GM12878 (cell line): ENCODE measurements at places on chromosomes 5 and 9. TPM values are rescaled to one million over a fixed set of nuclear protein-coding genes. Genes with fewer than 3 reads are reported as not detected.
A peak's percentile ranks its signal among the peaks of the same experiment; 100 is the strongest.

- DNase-seq = peak; percentile 71
- H3K27me3 ChIP-seq = no peaks in the 10 kb centered on the region
- peak overlapping the region; percentile 96 for H3K27ac ChIP-seq
Measured at GRCh38 chr5:172178991-172179989, 8.7 kb downstream of the STK10 start.

- H3K27ac ChIP-seq = no peak overlapping the region
- H3K27me3 ChIP-seq = no peaks in the 10 kb centered on the region
- peaks cover 12% of the 10 kb centered on the region for H3K4me1 ChIP-seq
- H3K36me3 ChIP-seq = no peaks in the 10 kb centered on the region
- H3K4me3 ChIP-seq = no peak overlapping the region
Measured at GRCh38 chr5:95846554-95847260, 24.2 kb upstream of the GLRX start.

- no peaks in the 10 kb centered on the region for H3K4me1 ChIP-seq
- no peaks in the 10 kb centered on the region for H3K27me3 ChIP-seq
- no peak overlapping the region for H3K27ac ChIP-seq
Measured at GRCh38 chr5:27158171-27158570, 119.8 kb upstream of the CDH9 start.

DNA sequence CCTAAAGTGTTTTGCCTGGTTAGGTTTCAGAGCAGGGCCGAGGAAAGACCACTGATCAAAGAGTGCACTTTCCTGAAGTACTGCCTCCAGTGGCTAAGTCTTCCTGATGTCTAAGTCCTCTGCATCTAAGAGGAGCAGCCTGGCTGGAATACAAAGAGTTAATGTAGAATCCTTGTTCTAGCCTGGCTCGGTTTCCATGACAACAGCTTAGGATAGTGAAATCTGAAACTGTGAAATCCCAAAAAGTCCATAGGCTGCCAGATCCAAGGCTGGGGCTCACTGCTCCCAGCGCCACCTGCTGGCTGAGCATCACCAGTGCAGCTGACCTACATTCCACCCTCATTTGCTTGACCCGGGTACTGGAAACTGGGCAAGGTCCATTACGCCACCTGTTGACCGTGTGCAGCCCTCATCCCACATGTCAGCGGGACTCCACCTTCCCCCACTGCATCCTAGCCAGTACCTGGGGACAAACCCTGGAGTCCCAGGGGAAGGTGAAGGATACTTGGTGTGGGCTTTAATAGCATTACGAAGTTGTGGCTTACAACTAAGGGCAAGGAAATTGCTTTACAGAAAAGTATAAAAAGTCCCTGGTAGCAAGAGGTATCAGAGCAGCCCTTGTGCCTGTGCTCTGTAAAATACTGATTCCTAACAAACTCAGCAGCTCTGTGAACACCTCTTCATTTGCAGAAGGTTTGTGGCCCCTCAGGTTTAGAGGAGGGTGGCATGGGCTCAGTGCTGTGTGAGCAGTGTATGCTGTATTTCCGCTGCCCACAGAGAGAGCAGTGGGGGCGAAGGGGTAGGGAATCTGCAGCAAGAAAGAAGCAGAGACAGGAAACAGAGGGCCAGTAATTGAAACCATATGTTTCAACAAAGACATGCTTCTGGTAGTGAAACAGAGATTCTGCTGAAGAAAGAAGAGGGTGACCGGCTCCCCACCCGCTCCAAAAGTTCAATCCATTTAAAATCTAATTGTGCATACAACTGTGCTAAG is 36.0 kb downstream of the PCDHGC5 start:
- H3K4me1 ChIP-seq = peaks cover 26% of the 10 kb centered on the region
- no peak for DNase-seq
- peak overlapping the region; percentile 9; the same call in 1 of the 2 replicates for H3K27ac ChIP-seq

DNA sequence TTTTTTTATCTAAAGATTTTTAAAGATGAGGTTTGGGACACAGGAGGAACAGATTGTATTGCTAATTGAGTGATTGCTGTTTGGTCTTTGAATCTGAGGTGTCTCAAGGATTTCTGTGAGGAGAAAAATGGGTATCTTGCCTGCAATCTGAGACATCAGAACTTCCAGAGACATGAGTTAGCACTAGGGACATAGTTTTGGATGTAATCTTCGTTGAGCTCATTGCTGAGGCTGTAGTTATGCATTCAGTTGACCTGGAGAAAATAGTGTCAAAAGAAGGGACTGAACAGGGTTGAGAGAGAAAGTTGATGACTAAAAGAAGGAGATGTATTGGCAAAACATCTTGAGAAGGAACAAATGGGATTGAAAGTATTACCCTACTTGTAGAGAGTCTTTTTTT is 24.6 kb downstream of the C9orf85 start:
- no peak overlapping the region for H3K4me3 ChIP-seq
- DNase-seq = no peak
- no peaks in the 10 kb centered on the region for H3K4me1 ChIP-seq
- no peak overlapping the region for H3K27ac ChIP-seq
- H3K27me3 ChIP-seq = no peaks in the 10 kb centered on the region
- H3K36me3 ChIP-seq = no peaks in the 10 kb centered on the region

- H3K36me3 ChIP-seq = no peaks in the 10 kb centered on the region
- no peaks in the 10 kb centered on the region for H3K4me1 ChIP-seq
- H3K4me3 ChIP-seq = no peak overlapping the region
- no peak for DNase-seq
- H3K27ac ChIP-seq = no peak overlapping the region
- no peaks in the 10 kb centered on the region for H3K27me3 ChIP-seq
Measured at GRCh38 chr5:18370531-18370930, 736.3 kb downstream of the TAF11L14 start.

DNA sequence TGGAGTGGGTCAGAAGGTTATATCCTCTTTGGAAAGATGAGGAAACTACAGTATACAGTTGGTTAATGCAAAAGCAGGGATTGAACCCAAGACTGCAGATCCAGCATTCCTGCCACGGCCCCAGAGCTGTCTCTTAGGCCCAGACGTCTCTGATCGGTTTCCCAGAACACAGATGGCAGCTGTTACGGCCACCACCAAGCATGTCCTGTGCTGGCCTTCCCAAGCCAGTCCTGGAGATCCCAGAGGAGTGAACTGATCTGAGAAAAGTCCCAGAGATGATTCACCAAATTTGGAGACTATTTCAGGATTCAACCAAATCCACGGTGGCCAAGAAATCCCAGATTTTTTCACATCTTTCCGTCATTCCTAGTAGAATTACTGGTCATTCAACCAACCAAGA is 20.1 kb downstream of the TNIP1 start:
- no peak for DNase-seq
- H3K4me3 ChIP-seq = no peak overlapping the region
- H3K4me1 ChIP-seq = peaks cover 57% of the 10 kb centered on the region
- H3K27ac ChIP-seq = peak overlapping the region; percentile 86
- peaks cover 63% of the 10 kb centered on the region for H3K36me3 ChIP-seq

DNA sequence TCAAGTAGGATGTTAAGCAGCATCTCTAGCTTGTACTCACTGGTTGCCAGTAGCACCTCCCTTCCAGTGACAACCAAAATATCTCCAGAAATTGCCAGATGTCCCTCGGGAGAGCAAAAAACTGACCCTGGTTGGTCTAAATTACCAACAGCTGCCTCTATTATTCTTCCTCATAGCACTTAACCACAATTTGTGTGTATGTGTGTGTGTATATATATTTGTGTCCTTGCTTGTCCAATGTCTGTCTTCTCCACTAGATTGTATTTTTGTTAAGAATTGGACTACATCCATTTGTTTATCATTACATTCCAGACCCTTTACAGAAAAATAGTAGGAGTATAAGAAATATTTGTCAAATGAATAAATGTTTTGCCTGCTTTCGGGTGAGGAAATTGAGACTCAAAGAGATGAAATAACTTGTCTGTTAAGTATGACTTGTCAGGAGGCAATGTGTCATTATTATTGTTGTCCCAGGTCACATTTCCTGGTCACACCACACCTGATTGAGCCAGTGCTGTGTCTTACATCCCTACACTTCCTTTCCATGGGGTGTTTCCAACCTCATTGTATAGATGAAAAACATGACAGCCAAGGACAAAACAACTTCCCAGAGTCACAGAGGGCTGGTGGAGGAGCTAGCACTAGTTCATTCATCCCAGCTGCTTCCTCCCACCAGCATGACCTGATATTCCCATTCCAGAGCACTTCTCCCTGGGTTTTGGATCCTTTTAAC is 11.4 kb upstream of the GRPEL2 start:
- H3K4me3 ChIP-seq = no peak overlapping the region
- no peak overlapping the region for H3K27ac ChIP-seq
- no peaks in the 10 kb centered on the region for H3K36me3 ChIP-seq
- DNase-seq = no peak
- peaks cover 2% of the 10 kb centered on the region; the same call in 1 of the 2 replicates for H3K27me3 ChIP-seq

The FOXD4L6 gene
- not detected in 2 replicates for total RNA-seq

The SPATA31A3 gene
- total RNA-seq = not detected in 2 replicates
